Left lobe of liver (tissue), 2 donors: ENCODE measurements at places on chromosomes 6 and 20.

DNA sequence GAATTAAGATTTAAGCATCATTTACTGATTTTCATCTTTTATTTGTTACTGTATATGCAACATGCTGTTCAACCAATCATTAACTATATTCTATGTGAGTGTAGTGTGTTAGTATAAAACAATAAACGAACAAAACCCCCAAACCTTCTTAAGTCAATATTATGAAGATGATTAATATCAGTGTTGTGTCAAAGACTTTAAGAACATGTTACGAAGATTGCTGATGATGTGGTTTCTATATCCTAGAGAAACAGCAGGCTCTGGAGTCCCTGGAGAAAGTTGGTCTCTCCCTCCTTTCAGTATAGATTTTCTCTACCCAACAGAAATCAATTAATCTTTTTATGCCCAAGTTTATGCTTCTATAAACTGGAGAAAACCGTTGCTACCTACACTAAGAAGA is 393.8 kb upstream of the HSF2 start:
- DNase-seq: no peak

DNA sequence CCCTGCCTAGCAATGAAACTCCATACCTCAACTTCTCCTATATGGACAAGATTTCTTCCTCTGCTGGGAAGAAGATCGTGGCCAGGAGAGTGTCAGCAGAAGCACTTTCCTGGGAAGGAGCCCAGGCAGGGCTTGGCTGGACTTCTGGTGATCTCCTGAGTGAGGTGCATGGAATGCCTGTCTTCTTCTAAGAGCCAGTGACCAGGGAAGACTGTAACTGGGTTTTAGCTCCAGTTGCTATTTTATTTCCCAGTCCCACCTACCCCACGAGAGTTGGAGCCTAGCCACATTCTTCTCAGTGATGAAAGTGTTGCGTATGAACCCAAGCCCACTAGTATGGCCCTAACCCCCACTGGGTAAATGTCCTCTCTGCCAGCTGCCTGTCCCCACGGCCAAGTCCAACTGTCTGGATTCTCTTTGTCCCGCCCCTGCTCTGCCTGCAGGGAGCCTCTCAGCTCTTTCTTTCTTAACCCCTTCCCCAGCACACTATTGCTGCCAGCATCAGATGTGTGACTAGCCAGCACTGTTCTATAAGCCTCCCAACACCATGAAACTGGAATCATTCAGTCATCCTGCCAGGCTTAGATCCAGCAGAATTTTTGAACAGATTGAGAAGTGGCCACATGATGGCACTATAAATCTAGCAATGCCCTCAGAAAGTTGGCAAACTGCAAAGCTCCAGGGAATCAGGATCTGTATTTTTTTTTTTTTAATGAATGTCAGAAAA is 69.8 kb upstream of the FAM184A start:
- DNase-seq: peak; percentile 49

GRCh38 chr6:98295515-98296175 is 538.7 kb upstream of the POU3F2 start:
- DNase-seq: no peak

DNA sequence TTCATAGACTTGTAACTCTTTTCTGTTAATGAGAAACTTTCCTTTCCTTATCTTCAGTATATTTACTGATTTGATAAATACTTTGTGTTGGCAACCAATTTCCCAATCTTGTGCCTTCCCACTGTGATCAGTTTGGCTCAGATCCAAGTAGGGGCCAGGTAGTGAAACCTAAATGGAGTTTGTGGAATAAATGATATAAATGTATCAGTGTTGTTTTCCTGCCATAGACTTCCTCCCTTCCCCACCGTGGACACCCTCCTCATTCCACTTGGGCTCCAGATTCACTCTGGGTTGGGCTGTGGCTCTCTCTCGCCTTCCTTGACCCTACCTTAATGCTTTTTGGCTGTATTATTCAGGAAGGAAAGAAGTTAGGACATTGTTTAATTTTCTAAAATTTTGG is 1.3 kb downstream of the ZKSCAN3 start:
- no peak for DNase-seq

- DNase-seq: no peak
These were observed 238.7 kb downstream of the BMP7 start for GRCh38 chr20:57027777-57028176.

DNA sequence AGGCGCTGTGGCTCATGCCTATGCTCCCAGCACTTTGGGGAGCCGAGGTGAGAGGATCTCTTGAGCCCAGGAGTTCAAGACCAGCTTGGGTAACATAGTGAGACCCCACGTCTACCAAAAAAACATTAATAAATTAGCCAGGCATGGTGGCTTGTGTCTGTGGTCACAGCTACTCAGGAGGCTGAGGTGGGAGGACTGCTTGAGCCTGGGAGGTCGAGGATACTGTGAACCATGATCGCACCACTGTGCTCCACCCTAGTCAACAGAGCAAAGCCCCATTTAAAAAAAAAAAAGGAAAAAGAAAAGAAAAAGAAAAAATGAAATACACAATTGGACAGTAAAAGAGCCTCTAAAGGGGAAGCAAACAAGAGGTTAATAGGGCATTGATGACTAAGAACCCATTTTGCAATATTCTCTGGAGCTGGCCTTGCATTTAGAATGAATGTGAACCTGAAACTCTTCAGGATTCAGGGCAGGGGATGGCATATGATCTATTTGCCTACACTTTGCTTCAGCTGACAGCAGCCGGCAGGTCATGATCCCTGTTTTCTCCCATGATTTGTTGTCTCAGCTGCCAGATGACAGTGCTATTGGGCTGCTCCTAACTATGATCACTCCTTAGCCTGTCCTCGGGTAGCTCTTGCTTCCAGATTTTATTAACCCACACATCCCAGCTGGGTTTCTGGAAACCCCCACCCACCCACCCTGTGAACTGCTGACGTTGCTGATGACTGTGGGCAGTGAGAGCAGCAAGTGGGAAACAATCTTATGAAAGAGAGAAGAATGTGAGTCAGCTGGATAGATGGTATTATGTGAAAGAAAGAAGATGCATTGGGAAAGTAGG is 83.8 kb upstream of the ELOVL5 start:
- DNase-seq: peak; percentile 85

GRCh38 chr6:100952006-100952405 is 70.9 kb upstream of the ASCC3 start:
- no peak for DNase-seq

DNA sequence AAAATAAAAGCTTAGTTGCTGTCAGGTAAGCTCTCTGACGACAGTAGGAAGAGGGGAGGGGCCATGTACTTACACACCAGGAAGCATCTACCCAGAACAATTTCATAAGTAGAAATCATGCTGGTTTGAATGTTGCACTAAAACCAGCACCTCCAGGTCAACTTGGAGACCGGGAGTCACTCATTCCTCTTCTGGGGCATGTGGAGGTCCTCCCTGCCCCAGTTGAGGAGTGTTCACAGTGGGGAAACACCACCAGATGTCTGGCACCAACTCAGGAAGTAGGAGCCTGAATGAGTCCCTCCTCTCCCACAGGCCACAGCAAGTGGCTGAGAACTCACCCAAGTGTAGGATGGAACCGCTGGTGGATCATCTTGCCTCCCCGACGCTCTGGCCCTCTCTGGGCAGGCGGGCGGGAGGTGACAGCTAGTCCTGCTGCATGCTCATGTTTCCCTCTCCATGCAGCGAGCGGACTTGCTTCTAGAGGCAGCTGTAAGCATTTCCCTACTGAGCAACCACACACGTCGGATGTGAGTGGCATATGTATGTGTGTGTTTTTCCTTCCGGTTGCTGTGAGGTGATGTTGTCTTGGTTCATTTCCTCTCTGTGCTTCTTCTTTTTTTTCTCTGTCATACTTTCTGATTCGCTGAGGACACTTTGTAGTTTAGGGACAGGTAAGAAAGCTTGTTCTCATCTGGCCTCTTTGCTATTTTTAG is 149.5 kb upstream of the NEDD9 start:
- no peak for DNase-seq

DNA sequence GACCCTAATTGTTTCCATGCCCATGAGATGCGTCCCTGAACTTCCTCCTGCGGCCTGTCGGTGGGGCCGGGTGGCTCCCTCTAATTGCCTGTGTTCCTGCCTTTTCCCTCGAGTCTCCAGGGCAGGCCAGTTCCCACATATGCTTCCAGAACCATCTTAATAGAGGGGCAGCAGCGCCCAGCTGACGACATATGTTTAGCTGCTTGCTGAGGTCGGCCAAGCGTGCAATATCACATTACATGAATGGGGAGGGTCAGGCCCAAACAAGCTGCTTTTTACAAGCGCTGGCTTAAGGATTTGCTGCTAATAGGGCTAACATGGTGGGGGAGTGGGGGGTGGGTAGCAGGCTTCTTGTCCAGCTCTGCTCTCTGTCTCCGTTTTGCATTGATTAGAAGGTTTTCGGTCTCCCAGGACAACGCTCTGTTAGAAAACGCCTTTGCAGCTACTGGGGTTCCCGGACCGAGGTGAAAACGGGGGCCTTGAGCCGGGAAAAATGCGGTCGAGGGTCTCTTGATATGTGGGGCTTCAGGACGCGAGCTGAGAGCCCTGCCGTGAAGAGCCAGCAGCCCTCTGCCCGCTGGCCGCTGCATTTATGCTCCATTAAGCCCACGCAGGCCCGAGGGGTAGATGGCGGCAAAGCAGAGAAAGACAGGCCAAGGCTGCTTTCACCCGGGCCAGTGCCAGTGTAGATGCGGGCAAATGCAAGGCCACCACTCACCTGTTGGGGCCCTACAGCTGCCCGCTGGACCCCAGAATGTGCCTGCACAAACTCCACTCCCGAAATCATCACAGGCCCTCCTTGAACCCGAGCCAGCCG is 308.5 kb downstream of the BMP7 start:
- DNase-seq: no peak

- DNase-seq: no peak
These were observed 335.8 kb downstream of the EPHA7 start for GRCh38 chr6:93083337-93084230.

- no peak for DNase-seq
These were observed 66.5 kb downstream of the ESF1 start for GRCh38 chr20:13718171-13718570.

DNA sequence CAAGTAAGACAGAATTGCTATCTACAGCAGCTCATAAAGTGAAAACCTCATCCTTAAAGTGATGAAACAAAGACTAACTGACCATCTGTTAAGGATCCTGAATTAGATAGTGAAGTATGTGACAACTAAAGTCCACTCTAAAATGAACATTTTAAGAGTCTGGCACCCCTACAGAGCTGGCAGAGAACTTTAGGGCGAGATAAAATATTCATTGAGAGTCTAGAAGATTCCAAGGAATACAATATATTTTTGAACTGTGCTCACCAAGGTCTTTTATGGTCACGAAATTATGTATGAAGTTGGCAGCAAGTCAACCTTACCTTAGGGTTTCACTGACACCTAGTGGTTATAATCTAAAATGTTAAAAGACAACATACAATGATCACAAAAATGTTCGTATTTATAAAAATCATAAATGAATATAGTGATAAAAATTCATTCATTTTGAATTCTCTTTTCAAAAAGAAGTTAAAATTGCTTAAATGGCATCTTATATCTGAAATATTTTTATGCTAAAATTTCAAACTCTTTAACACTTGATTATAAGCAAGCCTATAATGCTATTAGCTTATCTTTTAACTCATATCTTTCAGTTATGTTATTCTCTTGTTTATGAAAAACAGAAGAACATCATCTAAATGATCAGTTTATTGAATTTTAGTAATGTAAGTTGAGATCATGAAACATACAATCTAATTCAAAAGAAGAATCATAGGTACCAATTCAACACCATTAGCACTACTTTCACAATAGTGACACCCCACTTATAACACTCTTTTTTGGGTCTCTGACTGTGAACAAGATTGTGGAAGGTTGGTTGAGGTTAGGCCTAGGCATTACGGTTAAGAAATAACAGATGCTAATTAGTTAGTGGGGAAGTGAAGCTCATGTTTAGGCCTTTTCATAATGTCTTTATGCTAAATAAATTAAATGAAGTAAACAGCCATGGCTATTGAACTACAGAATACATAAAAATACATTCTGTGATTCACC is 27.5 kb downstream of the RSPH3 start:
- no peak for DNase-seq

DNA sequence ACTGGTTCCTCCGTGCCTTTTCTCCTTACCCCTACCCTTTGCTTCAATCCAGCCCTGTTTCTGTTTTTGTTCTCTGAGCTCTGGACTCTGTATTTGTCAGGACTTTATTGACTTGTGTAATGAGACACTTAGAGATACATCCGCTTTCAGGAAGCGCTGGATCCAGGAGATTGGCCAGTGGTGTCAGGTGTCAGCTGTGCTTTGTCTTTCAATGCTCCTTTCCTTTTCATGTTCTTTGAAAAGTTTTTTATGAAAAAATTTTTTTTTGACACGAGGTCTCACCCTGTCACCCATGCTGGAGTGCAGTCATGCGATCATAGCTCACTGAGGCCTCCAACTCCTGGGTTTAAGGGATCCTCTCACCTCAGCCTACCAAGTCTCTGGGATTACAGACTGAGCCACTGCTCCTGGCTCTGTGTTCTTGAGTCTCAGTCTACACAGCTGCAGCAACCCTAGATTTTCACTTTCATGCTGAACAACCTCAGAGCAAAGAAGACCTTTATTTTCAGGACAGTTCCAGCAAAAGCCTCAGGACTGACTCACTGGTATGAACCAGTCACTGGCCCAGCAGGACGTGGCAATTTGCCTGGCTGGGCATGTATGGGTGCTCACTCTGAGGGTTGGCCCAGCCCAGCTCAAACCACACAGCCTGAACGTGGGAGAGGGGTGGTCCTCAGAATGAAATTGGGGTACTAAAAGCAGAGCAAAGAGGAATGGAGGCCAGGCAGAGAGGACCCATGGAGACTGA is 108.5 kb downstream of the DHX35 start:
- DNase-seq: no peak

DNA sequence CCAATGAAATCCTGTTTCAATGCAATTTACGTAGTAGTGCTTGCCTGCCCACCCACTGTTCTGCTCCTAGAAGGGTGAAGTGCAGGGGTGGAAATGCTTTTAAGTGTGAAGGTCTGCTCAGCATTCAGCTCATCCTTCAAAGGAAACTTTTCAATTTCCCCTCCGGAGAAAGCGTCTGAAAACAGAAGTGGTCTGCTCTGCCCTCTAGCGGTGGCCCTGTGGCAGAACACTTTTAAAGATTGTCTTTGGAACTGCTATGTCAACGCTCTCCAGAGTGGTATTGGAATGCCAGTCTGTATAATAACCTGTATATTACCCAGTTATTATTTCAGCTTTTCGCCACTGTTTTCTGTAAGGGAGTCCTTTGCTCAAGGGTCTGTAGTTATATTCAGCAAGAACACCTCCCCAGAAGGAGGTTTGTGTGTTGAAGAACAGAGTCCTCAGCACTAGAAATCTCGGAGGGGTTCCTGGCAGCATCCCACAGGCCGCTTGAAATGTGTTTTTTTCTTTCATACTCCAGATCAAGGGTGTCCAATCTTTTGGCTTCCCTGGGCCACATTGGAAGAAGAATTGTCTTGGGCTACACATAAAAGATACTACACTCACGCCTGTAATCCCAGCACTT is 63.1 kb upstream of the KLHL31 start:
- peak; percentile 57 for DNase-seq

- peak; percentile 75 for DNase-seq
These were observed 84.3 kb downstream of the ZHX3 start for GRCh38 chr20:41232973-41233926.

DNA sequence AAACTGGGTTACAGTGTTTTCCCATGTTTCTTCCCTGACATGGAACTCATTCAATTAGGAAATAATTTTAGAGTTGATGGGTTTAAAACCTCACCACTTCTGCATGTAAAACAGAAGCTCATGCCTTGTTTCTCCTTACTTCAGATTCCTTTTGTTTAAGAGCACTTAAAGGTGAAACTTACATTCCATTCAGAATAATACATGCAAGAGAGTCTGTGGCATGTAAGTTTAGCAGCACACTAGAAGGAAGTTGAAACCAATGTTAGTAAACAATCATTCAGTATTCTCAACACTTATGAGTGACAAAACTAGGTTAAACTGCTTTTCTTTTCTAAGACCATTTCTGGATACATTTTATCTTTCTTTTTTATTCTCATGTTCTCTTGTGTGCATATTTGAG is 495.6 kb upstream of the PTCHD4 start:
- no peak for DNase-seq
